Activated CD4-positive, alpha-beta T cell treated with anti-CD3 and anti-CD28 coated beads, Interleukin-2, amount 10 ng/mL, durations not matched to agents 7 days and 5 days (primary cell): ENCODE measurements at places on chromosomes 7 and 10. TPM values are rescaled to one million over a fixed set of nuclear protein-coding genes. Genes with fewer than 3 reads are reported as not detected.

GRCh38 chr10:63005246-63005645 is 127.9 kb upstream of the NRBF2 start:
- DNase-seq: no peak

DNA sequence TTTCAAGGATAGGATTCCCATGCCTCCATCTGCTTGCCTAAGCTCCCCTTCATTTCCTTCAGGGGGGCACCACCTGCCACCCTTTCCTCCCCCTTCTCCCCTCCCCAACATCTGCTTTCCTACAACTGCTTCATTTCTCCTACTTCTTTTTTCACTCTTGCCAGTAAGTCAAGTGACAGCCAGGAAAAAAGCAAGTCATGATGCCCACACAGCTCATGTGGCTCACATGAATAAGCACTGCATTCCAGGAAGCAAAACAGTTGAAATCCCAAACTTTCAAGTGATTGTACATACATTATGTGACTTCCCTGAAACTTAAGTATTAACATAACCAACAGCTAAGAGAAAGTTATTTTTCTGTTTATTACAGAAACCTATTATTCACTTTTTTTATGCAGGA is 78.6 kb downstream of the TNS3 start:
- DNase-seq: no peak

DNA sequence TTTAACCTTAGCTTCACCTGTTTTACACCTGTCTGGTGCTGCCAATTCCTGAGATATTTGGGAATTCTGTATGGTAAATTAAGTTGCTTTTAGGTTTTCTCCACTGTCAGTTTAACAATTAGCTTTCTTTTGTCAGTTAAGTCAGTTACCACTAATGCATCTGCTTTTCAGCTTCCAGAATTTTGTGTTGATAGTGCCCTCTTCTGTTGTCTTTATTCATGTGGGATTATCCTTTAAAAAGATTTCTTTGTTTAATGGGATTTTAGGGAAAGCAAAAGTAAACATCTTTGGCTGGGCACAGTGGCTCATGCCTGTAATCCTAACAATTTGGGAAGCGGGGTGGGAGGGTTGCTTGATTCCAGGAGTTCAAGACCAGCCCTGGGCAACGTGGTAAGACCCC is 8.1 kb downstream of the TFAM start:
- DNase-seq: no peak

DNA sequence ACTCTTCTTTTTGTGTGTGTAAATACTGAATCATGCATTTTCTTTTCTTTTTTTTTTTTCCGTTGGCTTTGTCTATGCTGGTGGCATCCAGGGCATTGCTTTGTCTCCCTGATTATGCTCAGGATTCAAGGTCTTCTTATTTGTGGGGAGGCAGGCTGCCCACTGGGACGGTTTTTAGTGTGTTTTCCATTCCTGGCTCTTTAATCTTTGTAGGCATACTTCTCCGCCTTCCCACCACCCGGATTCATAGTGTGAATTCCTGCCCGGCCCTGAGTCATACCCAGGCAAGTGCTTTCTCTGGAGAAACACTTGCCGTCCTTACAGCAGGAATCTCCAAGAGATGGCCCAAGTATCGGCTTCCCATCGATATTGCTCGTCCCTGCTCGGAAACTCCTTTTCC is 5.2 kb downstream of the ZNF655 start:
- no peak for DNase-seq

The UCMA gene
- not detected for total RNA-seq
